ENCODE measurements at places on chromosomes 2 and 18. TPM values are rescaled to one million over a fixed set of nuclear protein-coding genes. Genes with fewer than 3 reads are reported as not detected.
A peak's percentile ranks its signal among the peaks of the same experiment; 100 is the strongest.

The RNF152 gene
- total RNA-seq = 24.4 TPM

The BOLA3 gene
- total RNA-seq = 28.2 TPM

The REL gene
- total RNA-seq = 2.3 TPM

- DNase-seq = peak; percentile 99
Observed at GRCh38 chr18:49052891-49053644, 102.3 kb upstream of the SMAD7 start.

GRCh38 chr2:39696838-39697237 lies 31.1 kb downstream of the TMEM178A start:
- DNase-seq = peak; percentile 89

DNA sequence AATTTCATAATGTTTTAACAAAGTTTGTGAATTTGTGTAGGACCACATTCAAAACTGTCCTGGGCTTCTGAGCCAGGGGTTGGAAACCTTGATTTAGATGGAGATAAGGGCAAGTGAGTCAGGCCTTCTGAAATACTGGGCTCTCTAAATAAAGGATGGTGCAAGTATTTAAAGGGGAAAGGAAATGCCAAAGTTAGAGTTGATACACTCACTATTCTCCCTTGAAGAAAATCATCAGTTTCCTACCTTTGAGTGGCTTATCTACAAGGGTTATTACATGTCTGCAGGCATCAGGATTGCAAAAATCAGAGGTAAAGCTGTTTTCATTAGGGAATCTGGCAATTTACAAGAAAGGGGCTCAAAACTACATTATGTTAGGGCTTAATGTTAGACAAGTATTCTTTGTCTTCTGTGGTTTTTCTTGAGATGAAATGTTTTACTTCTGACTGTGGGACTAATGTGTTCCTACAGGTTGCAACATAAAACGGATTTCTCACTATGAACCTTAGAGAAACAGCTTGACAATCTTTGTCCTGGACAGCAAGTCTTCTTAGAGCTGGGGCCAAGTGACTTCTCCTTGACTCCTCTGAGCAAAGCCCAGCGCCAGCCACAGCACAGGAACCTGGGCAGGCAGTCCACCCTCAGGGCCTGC lies 31.1 kb downstream of the RNU4ATAC start:
- peak; percentile 38 for DNase-seq

- no peak for DNase-seq
Observed at GRCh38 chr2:149587950-149588487, 444 bp upstream of the MMADHC start.

- DNase-seq = no peak
Observed at GRCh38 chr2:98350411-98350810, 4.2 kb downstream of the CNGA3 start.

The TRIM54 gene
- total RNA-seq = not detected

The SLC14A1 gene
- total RNA-seq = 31.0 TPM

GRCh38 chr2:59276033-59276432 lies 1034.9 kb upstream of the FANCL start:
- no peak for DNase-seq

The GRHL1 gene
- total RNA-seq = 0.77 TPM

GRCh38 chr2:191950132-191950874 lies 103.4 kb upstream of the CAVIN2 start:
- peak; percentile 66 for DNase-seq

- DNase-seq = no peak
Observed at GRCh38 chr2:165120740-165121467, 82.9 kb downstream of the SCN3A start.

DNA sequence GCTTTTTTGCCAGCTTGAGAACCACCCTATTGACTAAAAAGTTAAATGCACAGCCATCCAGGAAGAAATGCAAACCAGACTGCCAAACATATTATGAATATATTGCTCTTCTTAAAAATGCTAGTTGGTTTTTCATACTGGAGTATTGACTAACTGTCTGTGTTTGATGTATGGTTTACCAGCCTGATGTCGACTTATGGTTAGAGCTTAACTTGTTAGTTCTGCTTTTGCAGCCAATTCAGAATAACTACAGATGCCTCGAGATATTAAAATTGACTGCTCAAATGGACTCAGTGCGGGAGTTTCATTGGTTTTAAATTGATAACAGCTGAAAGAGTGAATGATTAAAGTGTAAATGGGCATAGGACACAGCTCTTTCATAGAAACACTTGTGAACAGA lies 369.8 kb downstream of the ARHGAP15 start:
- no peak for DNase-seq

The TSPYL6 gene
- total RNA-seq = not detected

GRCh38 chr2:43525506-43525905 lies 70.3 kb downstream of the THADA start:
- DNase-seq = no peak

- DNase-seq = no peak
Observed at GRCh38 chr18:47407736-47408135, 156.3 kb upstream of the SKOR2 start.

The SPRED2 gene
- total RNA-seq = 6.7 TPM

DNA sequence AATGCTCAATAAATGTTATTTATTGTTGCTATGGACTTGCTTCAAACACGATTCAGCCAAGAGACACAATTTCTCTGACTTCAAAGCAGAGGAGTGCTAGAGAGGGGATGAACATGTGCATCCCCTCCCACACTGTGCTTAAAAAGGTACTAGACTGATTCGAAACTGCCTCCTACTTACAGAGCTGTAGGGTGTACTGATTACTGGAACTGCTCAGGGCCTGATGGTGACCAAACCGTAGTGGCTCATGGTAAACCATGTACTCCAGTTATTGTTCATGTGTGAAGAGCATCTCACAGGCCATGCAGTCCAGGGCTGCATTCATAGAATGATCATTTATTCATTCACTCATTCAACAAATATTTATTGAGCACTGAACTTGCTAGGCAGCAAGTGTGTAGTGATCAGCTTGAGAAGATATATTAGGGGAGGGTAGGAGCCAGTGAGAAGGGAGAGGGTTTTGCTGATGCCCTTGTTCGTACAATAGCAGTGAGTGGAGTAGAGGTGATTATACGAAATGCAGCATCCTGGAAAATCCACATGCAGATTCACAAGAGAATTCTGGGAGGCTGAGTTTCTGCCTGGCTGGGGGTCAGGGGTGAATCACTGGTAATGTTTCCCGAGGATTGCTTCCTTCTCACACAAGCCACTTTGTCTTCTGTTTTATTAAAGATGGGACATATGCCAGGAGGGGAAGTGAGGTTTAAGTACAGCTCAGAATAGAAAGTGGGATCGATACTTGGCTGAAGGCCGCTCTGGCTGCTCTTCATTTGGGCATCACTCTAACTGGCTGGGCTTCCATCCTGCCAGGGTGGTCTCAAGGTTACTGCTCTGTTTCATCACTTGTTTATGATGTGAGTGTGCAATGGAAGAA lies 245.4 kb downstream of the RAD51AP2 start:
- no peak for DNase-seq

DNA sequence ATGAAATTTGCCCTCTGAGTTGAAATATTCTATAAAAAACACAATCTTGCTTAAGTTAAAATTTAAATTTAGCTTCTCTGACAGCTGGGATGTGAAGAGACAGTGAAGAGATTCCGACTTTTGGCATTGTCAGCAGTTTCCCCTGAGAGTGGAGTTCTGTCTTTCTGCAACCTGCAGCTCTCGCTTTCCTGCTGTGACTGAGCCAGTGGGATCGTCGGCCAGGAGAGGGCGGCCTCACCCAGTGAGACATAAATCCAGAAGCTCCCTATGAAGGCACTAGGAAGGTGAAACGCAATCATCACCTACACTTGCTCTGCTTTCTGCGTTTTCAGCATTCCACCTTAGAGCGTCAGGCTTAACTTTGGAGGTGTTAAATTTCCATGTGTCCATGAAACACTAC lies 75.4 kb upstream of the HNMT start:
- DNase-seq = peak; percentile 13

The IL36G gene
- total RNA-seq = not detected

DNA sequence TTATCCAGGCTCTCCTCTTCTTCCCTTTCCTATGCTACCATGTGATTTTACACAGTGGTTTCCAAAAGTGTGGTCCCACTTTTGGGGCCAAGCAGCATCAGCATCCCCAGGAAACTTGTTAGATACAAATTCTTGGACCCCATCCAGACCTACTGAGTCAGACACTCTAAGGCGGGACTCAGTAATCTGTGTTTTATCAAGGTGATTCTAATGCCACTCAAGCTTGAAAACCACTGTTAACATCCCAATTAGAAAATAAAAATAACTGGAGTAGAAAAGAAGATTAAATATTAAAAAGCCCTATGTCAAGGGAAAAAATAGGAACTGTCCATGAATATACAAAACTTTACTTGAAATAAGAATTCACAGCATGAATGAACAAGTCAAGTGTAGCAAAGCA lies 10.8 kb downstream of the DSG2 start:
- DNase-seq = peak; percentile 48

- DNase-seq = no peak
Observed at GRCh38 chr2:96799623-96799935, 16.5 kb upstream of the CNNM3 start.

DNA sequence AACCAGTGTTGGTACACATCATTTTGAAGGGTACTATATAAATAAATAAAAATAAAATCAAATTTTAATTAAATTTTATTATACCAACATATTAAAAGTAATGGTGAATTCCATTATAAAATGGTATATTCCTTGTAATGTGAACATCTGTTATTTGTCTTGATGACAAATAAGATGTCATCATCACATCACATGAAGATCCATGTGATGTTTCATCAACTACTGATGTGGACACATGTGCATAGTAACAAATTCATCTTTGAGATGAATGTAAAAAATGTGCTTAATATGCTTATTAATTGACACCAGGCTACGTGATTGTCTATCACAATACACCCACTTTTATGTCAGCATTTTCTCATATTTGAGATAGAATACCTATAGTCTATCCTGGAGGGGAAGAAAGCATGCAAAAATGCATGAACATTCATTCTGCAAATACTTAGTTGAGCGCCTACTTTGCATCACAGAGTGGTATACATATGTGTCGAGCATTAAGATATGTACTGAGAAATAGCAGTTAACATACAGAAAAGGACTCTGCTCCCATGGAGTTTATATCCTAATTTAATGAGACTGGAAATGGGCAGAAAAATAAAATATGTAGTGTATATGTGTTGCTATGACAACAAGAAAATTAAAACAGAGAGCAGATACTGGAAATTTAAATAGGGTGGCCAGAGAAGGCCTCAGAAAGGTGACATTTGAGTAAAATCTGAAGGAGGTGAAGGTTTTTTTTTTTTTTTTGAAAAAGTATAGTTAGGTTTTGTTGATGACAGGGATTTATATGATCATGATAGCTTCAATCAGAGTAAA lies 281.1 kb downstream of the ARHGAP15 start:
- no peak for DNase-seq
